ENCODE measurements at places on chromosomes 6 and 20. TPM values are rescaled to one million over a fixed set of nuclear protein-coding genes. Genes with fewer than 3 reads are reported as not detected.

Gene VNN1
- total RNA-seq = 0.16 TPM

DNA sequence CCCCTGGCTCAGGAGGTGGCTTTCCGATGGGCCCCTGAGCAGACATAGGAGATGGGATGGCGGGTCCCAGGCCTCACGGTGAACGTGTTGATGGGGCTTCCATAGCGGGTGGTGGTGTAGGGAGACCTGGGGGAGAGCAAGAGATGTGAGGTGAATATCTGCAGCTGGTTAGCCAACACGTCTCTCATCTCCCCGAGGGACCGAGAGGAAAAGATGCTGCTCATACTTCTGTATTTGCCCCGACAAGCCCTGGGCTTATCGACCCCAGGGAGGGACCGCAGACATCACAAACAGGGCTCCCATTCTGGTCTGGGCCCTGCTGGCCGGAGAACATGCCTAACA is 38.7 kb downstream of the C6orf132 start:
- no peak for DNase-seq

GRCh38 chr6:169933251-169933821 is 181.9 kb downstream of the ERMARD start:
- no peak for DNase-seq

DNA sequence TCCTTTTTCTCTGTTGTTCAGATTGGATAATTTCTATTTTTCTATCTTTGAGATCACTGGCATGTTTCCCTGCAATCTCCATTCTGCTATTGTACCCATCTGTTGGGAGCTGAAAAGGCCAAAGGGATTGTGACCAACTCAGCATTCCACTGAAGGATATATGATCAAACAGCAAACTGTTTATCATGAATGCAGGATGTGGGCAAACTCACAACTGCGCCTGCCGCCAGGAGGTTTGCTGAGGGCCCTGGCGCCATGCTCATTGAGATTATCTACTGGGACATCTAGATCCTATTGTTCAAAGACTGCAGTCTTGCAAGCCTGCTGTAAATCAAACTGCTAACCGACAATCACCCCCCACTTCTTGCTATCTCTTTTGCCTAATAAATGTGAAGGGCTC is 3.8 kb upstream of the FKBP1A start:
- DNase-seq = no peak

DNA sequence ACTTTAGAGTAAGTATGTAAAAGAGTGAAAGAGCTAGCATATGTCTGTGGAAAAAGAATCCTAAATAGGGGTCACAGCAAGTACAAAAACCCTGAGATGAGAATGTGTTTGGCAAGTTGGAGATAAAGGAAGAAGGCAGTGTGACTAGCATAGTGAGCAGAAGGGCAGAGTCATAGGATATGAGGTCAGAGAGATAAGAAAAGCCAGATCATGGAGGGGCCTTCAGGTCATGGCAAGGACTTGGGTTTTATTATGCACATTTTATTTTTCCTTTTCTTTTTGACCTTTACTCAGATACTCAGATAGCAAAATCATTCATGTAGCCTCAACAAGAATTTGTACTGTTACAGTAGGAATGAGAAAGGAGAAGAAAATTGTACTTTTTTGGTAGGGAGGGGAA is 138.0 kb downstream of the GJA1 start:
- DNase-seq = no peak

Gene IP6K3
- not detected for total RNA-seq

GRCh38 chr6:38579010-38579628 is 60.6 kb downstream of the BTBD9 start:
- no peak for DNase-seq

DNA sequence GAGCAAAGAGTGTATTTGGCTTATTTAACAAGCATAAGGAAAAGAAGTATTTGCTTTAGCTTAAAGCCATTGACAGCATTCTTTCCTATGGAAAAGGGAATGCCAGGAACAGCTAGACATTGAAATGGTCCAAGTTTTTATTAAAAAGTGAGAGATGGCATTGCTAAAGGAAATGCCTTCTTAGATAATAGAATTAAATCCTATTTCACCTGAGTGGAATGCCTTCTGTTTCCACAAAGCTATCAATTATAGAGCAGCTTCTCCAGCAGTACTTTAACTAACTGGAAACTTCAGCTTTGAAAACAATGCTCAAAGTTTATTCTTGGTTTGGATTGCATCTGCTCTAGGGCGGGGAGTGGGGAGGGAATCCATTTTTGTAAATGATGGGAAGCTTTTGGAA is 85.1 kb upstream of the CNKSR3 start:
- no peak for DNase-seq

Gene WFDC10B
- total RNA-seq = 1.0 TPM

DNA sequence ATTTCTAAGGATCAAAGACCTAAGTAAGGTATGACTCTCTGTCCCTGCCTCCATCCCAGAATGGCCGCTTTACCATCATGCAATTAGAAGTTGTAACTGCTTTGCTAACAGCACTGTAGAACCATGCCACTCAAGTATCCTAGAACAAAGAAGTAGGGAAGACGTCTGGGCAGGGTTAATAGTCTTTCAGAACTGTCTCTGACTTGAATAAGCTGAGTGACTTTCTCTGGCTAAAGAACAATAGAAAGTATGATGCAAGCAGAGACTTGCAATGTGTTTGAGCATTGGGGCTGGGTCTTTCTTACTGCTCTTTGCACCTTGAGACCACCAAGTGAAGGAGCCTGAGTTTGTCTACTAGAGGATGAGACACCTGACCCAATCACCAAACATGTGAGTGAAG is 279.6 kb upstream of the JAG1 start:
- DNase-seq = no peak

All from testis (tissue), 5 donors.